ENCODE measurements at places on chromosomes 6 and 20. TPM values are rescaled to one million over a fixed set of nuclear protein-coding genes. Genes with fewer than 3 reads are reported as not detected.

GRCh38 chr20:4697189-4697830 is 24.4 kb upstream of the PRND start:
- DNase-seq = no peak

DNA sequence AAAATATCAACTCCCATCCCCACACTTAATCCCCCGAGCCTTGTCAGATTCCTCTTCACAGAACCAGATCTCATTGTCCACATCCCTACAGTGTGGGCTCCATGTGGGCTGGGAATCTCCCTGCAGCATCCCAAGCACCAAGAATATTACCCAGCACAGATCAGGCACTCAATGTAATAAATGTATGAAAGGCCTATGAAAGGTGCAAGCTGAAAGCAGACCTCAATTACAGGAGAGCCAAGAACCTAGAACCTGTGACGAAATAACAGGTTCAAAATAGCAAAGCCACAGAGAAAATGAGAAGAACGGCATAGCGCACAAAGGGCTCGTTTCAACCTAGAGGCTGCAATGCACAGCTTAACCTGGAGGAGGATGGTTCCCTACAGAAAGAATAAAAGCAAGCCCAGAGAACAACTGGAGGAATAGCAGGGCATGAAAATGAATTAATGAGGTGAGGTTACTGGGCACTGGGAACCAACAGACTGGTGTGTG is 3.1 kb downstream of the SLC23A2 start:
- no peak for DNase-seq

DNA sequence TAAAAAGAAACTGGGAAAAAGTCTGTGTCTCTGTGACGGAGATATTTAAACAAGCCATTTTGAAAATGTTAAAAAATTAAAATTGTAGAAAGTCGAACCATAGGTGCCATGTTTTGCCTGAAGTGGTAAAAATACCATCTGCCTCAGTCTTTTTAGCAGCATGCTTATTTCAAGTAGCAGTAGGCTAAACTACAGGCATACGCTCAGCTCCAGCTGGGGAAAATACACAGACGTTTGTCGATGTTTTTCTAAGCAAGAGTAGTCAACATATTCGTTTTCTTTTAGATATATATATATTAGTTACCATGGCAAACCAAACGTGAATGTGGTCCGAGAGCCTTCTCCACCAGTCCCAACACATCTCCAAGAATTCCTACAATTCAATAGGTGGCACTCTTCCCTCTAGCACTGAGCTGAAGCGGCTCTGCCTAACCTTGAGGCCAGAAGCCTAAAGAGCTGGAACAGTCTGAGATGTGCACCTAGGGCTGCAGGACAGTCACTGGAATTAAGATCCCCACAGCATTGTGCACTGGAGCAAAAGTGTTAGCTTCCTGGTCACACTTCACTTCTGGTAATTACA is 70.2 kb upstream of the BEND3 start:
- DNase-seq = no peak

DNA sequence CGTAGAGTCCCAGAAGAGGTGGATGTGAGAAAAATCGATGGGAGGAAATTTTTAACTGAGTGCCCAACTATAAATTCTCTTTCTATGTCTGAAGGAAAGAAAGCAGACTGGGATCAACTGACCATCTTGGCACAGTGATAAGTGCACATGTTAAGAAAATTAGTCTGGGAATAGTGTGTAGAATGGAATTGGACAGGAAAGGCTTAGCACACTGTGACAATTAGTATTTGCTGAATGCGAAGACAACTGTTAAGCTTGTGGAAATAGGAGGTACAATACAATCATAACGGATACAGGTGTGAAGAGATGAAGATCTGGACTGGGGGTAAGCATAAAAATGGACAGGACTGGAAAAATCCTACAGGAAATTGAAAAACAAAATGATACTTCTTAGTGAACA is 114.3 kb downstream of the FAM50B start:
- DNase-seq = no peak

DNA sequence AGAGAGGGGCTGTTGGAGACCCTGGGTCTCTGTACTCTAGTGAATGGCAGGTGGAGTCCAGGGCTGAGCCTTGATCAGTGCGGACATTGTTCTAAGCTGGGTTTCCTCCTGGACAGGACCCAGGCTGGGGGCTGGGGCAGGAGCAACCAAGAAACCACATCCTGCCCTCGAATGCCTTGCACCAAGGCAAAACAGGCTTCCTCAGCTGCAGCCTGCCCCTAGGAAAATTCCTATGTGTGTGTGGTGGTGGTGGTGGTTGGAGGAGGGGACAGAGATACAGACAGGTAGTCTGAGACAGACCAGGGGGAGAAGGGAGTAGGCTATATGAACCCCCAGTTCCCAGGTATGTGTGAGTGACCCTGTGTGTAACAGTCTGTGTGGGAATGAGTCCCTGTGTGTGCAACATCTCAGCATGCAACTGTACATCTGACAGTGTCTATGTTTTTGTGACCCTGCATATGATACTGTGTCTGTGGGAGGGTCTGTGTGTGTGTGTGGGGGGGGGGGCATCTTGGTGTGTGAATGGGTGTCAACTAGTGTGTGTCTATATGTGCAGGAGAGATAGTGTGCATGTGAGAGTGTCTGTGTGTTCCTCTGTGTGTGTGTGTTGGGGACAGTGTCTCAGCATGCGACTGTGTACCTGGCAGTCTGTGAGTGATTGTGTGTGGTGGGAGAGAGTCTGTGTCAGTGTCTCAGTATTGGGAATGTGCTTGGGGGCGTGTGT is 3.0 kb downstream of the GLP1R start:
- DNase-seq = no peak

Gene PLCB1
- 8.8 TPM for total RNA-seq

Gene IPCEF1
- total RNA-seq = 3.4 TPM
